ENCODE measurements at places on chromosomes 4 and X.

DNA sequence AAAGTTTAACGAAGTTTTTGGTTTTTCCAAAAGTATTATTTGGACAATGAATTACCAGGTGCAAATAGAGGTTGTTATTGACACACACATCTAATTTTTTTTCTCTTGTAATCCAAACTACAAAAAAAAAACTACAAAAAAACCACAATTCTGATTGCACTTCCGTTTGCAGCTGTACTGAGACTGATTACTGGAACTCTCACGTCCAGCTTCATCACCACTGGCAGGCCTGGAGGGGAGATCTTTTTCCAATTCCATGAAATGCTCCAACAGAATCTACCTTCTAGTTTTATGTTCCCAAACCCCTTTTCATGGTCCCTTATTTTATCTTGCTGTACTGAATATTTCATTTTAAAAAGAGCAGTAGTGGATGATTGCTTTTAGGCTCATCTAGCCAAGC lies 1118.3 kb downstream of the C4orf33 start:
- DNase-seq: no peak

DNA sequence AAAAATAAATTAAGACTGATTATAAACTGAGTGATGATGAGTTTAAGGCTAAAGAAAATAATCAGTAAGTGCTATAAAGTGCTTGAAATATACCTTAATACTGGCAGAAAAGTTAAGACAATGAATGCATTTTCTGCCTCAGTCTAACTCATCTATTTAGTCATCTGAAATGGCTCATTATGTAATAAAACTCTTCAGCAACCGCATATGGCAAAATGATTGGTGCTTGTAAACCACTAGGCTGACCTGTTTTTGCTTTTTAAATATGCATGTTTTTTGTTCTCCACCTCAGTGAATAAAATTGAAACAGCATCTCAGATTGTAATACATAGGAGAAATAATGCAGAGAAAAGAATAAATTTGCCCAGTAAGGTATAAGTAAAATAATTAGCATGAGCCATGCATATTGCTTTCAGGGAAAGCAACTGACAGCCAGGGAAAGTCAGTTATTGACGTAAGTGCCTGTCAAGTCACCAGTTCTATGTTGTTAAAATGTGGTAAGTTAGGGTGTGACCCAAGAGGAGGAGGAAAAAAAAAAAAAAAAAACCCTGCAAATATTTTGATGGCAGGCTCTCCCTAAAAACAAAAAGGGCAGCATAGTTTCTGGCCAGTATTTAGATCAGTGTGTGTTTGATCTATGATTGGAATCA lies 167.5 kb downstream of the PALLD start:
- DNase-seq: no peak

- DNase-seq: no peak
Measured at GRCh38 chr4:2857349-2857927, 13.8 kb downstream of the ADD1 start.

DNA sequence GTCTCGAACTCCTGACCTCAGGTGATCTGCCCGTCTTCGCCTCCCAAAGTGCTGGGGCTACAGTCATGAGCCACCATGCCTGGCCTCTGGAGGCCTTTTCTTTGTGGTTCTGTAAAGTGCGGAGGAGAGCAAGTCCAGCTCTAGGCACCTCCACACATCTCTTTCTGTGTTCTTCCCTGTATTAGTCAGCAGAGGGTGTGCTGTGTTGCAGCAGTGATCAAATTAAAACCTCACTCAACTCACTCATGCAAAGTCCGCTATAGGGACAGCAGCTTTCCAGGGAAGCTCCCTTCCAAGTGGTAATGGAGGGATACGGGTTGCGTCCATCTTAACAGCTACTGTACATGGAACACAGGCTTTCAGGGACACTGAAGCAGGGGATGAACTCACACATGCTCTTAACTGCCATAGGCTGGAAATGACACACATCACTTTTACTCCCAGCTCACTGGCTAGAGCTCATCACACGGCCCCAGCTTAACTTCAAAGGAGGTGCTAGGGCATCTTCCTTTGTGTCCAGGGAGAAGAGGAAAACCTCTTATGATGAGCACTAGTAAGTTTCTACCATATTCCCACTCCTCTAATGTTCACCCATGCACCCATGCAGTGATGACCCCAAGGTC lies 36.0 kb upstream of the CCNG2 start:
- no peak for DNase-seq

GRCh38 chr4:19522966-19523365 lies 728.7 kb upstream of the SLIT2 start:
- no peak for DNase-seq

- no peak for DNase-seq
Measured at GRCh38 chrX:95754411-95754810, 930.2 kb upstream of the DIAPH2 start.

DNA sequence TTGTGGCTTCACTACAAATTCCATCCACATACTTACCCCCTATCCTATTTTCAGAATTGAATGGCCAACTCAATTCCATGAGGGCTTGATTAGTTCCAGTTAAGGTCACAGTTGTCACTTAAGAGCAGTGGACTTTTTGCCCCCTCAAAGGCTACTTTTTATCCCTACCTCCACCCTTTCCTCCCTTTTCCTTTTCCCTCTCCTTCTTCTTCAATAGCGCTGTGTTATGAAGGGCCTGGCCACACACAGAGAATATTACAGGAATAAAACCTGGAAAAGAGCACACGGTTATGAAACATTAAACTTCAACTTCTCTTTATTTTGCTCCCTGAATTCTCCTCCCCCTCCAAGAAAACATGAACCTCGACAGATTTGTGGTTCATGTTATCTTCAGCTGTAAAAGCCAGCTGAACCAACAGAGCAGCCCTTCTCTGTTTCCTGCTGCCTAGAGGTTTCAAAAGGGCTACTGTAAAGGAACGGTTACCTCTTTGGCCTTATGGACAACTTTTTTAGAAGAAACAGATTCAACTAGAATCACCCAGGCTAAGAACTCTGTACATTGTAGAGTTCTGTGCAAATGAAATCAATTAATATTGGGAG lies 87.0 kb upstream of the RPL34 start:
- DNase-seq: no peak

GRCh38 chr4:8402181-8402597 lies 38.3 kb downstream of the ACOX3 start:
- DNase-seq: no peak

- no peak for DNase-seq
Measured at GRCh38 chr4:8410066-8410625, 30.4 kb downstream of the ACOX3 start.

GRCh38 chr4:127055357-127055756 lies 577.4 kb upstream of the INTU start:
- no peak for DNase-seq

DNA sequence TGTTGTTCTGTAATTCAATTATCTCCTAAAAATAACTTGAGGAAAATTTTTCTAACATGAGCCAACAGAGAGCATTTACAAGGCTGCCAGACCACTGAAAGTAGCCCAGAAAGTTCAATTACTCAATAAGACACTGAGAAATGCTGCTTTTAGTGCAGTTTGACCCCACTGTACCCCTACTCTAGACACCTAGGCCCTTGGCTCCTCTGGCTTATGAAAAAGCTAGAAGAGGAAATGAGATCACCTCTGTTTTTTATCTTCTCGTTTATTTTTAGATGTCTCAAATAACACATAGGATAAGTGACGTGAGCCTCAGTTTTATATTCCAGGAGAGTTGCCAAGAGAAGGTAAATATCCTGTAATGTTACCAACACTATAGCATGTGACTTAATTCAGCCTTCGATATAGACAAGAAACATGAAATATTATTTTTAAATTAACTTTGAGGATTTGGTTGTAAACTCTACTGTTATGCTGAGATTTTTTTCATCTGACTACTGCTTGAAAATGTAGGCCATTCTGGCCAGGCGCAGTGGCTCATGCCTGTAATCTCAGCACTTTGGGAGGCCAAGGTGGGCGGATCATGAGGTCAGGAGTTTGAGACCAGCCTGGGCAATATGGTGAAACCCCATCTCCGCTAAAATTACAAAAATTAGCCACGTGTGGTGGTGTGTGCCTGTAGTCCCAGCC lies 24.4 kb downstream of the TNIP3 start:
- no peak for DNase-seq

GRCh38 chr4:10203851-10204250 lies 87.3 kb upstream of the WDR1 start:
- no peak for DNase-seq

GRCh38 chrX:64580035-64580434 lies 184.8 kb upstream of the MTMR8 start:
- no peak for DNase-seq

DNA sequence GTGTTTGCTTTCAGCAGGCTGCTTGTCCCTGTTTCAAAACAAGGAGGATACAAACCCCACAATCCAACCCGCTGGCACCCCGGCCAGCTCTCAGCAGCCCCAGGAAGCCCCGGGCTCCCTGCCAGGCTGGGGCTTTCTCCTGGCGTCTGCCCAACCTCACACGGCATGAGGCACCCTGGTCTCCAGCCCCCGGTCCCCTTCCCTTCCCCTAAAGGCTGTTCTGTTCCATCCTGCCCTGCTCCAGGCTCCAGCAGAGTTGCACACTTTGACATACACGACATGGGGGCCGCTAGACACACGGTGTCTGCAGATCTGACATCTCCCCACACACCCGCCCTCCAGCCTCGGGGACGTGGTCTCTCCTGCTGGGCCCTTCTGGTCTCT lies 107.7 kb upstream of the ADRA2C start:
- DNase-seq: no peak

GRCh38 chrX:132353430-132353829 lies 134.2 kb upstream of the RAP2C start:
- DNase-seq: no peak

- DNase-seq: no peak
Measured at GRCh38 chrX:70354716-70355115, 64.8 kb downstream of the KIF4A start.

DNA sequence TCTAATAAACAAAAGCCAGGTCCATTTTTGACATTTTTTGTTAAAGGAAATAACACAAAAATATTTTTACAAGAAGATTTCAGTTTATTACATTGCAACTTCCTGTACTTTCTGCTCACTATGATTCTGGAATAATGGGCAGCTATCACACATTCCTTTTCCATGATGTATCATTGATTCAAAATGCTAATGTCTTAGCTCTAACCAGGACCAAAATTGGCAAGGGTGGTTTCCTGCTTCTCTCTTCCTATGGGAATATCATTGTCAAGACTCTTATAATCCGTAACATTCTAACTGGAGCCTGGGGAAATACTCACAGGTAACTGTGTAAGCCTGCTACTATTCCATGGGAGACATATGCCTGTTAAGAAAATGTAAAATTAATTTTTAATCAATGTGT lies 218.6 kb downstream of the DCAF12L2 start:
- no peak for DNase-seq

GRCh38 chrX:112254896-112255295 lies 172.3 kb upstream of the TRPC5 start:
- DNase-seq: no peak

DNA sequence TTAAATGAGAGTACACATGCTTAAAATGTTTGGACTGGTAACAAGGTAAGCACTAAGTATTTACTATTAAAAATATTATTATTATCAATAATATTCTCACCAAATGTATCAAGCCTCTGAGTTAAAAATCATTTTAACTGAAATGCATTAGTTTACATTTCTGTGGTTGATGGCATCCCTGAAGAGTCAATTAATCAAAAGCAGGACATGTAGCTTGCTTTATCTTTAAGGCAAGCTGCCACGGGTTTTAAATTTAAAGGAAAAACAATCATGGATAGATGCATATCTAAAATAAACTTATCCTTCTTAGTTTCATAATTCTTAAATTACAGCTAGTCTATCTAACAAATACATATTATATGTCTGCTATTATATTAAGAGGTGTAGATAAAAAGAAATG lies 584.8 kb upstream of the INTU start:
- DNase-seq: no peak

DNA sequence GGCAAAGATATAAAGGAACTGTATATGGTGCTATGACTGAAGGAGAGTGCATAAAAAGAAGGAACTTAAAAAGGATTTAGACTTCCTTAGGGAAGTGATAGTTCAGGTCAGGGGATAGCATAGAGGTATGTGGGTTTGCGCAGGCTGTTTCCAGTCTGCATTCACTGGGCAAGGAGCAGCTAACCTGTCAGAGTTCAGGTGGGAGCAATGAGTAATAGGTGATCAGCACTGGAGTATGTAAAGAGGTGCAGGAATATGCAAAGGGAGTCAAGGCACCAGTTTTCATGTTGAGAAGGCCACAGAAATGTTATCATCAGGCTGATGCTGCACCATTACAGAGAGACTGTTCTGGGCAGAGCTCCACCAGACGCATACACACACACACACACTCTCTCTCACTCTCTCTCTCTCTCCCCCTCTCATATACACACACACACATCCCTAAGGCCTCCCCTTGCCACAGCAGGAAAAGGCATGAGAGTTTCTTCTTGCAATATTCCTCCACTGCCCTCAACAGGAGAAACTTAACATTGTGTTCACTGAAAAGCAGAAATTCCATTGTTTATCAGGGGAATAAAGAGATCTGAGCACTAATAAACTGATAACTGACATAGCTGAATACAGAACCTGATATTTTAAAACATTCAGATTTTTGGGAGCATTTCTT lies 256.4 kb upstream of the GRID2 start:
- no peak for DNase-seq

GRCh38 chr4:128287141-128287870 lies at the start of gene PGRMC2:
PGRMC2 (minus strand) TSS chr4:128287813; CDS start chr4:128287790, 23 bp downstream.
- DNase-seq: no peak

DNA sequence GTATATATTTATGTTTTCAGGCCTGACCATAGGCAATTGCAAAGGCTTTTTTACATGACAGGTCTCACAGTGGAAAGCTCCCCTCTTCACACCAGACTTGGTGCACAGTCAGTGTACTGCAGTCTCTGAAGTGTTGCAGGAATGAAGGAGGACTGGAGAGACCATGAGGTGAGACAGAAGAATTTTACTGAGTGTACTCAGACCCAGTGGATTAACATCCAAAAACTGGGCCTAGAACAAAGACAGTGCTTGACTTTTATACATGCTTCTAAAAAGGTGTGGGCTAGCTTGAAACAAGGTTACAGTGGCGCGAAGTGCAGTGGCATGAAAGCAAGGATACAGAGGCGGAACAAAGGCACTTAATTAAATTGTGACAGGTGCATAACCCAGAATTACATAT lies 822.9 kb downstream of the RAPGEF2 start:
- no peak for DNase-seq

All from brain pericyte (primary cell).